ENCODE measurements at places on chromosomes 6 and 20. TPM values are rescaled to one million over a fixed set of nuclear protein-coding genes. Genes with fewer than 3 reads are reported as not detected.

Gene PAX1
- total RNA-seq, result not detected

- H3K27me3 ChIP-seq, result peaks cover 12% of the 10 kb centered on the region
- no peaks in the 10 kb centered on the region for H3K36me3 ChIP-seq
- no peak overlapping the region for H3K4me3 ChIP-seq
- no peak for DNase-seq
- no peak overlapping the region for H3K27ac ChIP-seq
- H3K4me1 ChIP-seq, result no peaks in the 10 kb centered on the region
Observed at GRCh38 chr6:168149015-168149414, 70.0 kb upstream of the FRMD1 start.

GRCh38 chr6:29731281-29731680 is 8.0 kb downstream of the HLA-F start:
- H3K27ac ChIP-seq, result peak overlapping the region; percentile 43
- peaks cover 40% of the 10 kb centered on the region for H3K4me1 ChIP-seq
- no peaks in the 10 kb centered on the region for H3K27me3 ChIP-seq
- no peak for DNase-seq
- peaks cover 11% of the 10 kb centered on the region for H3K36me3 ChIP-seq
- no peak overlapping the region for H3K4me3 ChIP-seq

Gene ZNF311
- total RNA-seq, result 2.1 TPM

Gene PTPRT
- not detected for total RNA-seq

Gene CD109
- 21.6 TPM for total RNA-seq

Gene BCAS4
- total RNA-seq, result 26.7 TPM

DNA sequence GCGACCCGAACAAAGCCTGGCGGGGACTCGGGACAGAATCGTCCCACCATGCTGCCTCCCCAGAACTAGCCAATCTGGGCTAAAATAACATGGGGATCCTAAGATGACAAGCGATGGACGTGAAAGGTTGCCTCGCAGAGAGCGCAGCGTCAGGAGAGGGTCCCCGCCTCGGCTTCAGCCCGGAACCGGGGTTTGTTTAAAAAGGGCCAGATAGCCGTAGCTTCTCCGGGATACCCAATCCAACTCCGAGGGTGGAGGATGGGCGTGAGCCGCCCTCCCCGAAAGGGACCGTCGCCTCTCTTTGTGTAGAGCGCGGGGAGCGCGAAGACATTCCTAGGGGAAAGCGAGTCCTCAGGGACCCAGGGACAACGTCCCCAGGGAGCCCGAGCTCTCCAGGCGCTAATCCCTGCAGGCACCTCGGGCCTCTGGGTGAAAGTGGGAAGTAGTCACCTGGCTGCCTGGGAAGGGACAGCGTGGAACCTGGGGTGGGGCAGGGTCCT is 643 bp downstream of the CD24 start:
- peaks cover 16% of the 10 kb centered on the region for H3K4me1 ChIP-seq
- peak overlapping the region; percentile 83 for H3K4me3 ChIP-seq
- no peak for DNase-seq

DNA sequence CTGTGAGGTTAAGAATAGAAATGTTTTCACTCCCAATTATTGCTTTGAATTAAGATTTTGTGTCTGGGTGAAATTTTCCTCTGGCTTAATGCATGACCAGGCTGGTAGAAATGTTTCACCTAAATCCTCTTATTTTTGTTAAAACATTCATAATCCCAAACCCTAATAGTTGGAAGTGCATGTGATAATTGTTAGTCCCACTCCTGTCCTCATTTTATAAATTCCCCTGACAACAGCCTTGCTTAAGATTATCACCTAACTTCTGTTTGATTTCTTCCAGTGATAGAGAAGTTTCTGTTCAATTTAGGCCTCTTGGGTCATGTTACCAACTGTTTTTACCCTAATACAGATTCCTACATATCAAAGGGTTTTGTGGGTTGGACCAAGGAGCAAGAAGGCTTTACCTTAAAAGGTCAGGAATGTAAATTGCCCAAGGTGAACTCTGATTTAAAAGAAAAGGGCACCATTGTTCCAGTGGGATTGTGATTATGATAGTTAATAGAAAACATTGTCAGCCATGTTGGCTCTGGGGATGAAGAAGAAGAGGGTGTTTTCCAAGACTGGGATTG is 158.7 kb upstream of the CENPW start:
- peaks cover 11% of the 10 kb centered on the region for H3K4me1 ChIP-seq
- no peak for DNase-seq
- H3K27ac ChIP-seq, result no peak overlapping the region
- peaks cover 2% of the 10 kb centered on the region for H3K36me3 ChIP-seq
- no peaks in the 10 kb centered on the region for H3K27me3 ChIP-seq
- no peak overlapping the region for H3K4me3 ChIP-seq

DNA sequence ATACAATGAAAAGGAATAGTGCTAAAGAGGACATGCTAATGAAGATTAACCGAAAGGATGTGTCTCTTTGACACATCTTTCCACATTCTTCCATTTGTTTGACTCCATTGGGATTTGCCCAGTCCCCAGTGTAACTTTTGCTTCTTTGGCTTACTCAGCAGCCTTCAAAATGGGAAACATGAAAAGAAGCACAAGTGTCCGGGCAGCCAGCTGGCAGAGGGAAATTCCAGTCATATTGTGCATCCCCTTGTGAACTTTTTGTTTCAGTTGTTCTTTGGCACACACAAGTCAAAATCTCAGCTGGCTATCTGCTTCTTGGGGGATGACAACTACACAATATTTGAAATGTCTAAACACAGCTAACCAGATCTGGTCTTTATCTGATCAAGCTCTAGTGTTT is 157.4 kb downstream of the OGFRL1 start:
- no peaks in the 10 kb centered on the region for H3K4me1 ChIP-seq
- no peaks in the 10 kb centered on the region for H3K36me3 ChIP-seq
- no peak overlapping the region for H3K27ac ChIP-seq
- DNase-seq, result no peak

GRCh38 chr20:58909585-58909984 is 57.1 kb downstream of the GNAS start:
- H3K27me3 ChIP-seq, result no peaks in the 10 kb centered on the region
- peaks cover 42% of the 10 kb centered on the region for H3K4me1 ChIP-seq
- no peak for DNase-seq
- H3K27ac ChIP-seq, result no peak overlapping the region
- H3K4me3 ChIP-seq, result no peak overlapping the region
- peaks cover 13% of the 10 kb centered on the region for H3K36me3 ChIP-seq

Gene KCNS1
- 0.23 TPM for total RNA-seq

DNA sequence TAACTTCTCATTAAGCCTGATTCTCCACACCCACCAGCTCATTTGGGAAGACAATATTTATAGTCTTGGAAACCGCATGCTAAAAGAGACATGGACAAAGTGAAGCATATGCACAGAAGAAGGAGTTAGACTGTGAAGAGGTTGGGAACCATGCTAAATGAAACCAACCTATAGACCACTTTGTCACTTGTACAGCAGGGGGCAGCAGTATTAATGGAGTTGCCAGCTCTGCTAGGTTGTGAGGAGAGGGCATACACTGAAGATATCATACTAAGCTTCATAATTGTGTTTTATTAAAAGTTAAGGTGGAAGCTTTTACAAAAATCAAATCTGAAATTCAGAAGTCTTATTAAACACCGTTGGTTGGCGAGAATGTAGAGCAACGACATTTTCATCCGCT is 38.3 kb upstream of the HMGCLL1 start:
- no peak overlapping the region for H3K27ac ChIP-seq
- H3K27me3 ChIP-seq, result no peaks in the 10 kb centered on the region
- DNase-seq, result no peak
- no peak overlapping the region for H3K4me3 ChIP-seq

DNA sequence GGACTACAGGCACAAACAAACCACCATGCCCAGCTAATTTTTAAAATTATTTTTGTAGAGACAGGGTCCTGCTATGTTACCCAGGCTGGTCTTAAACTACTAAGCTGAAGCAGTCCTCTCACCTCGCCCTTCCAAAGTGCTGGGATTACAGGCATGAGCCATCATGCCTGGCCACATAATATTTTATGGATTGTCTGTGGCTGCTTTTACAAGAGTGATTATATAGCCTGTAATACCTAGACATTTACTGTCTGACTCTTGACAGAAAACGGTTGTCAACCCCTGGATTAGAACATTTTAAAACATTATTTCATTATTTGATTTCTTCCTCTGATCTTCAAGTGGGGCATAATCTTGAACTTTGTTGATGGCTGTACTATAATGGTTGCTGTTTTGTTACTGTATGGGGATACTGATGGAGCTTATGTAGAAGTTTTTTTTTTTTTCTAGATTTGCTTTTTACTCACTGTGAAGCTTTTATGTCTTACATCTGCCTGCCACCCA is 14.3 kb downstream of the PARD6B start:
- H3K27me3 ChIP-seq, result no peaks in the 10 kb centered on the region
- DNase-seq, result no peak
- H3K4me1 ChIP-seq, result peaks cover 47% of the 10 kb centered on the region
- H3K36me3 ChIP-seq, result no peaks in the 10 kb centered on the region
- H3K4me3 ChIP-seq, result peak overlapping the region; percentile 9

Gene TNFRSF21
- 5.8 TPM for total RNA-seq

Gene PFDN6
- 54.6 TPM for total RNA-seq

- no peaks in the 10 kb centered on the region for H3K4me1 ChIP-seq
- no peak overlapping the region for H3K4me3 ChIP-seq
- no peak overlapping the region for H3K27ac ChIP-seq
Observed at GRCh38 chr20:15836634-15837033, 736.6 kb downstream of the KIF16B start.

- peaks cover 22% of the 10 kb centered on the region for H3K27me3 ChIP-seq
- peak overlapping the region; percentile 25 for H3K27ac ChIP-seq
- peak; percentile 5 for DNase-seq
- H3K36me3 ChIP-seq, result peaks cover 4% of the 10 kb centered on the region
Observed at GRCh38 chr6:32152769-32153563, 975 bp upstream of the PPT2 start.

Gene LBP
- not detected for total RNA-seq

- H3K27me3 ChIP-seq, result no peaks in the 10 kb centered on the region
- H3K27ac ChIP-seq, result no peak overlapping the region
- DNase-seq, result peak; percentile 12
- H3K4me1 ChIP-seq, result peaks cover 13% of the 10 kb centered on the region
- H3K4me3 ChIP-seq, result no peak overlapping the region
Observed at GRCh38 chr6:41571021-41571780, 25.0 kb downstream of the FOXP4 start.

DNA sequence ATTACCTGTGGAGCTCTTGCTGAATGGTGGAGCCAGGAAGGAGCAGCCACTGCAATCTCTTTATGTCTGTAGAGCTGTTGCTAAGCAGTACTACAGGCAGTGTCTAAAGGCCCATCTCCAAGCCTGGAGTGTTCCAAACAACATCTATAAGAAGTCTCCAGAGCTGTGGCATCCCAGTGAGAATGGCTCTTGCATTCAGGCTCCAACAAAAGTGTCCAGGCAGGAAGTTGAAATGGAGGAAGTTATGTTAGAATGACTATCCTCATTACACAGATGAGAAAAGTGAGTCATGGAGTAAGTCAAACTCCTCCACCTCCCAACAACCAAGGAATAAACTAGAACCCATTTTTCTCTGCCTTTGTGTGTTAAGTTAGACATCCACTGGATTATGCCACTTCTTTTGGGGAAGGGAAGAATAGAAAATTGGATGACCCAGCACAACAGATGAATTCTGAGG is 288.5 kb upstream of the STXBP5 start:
- no peaks in the 10 kb centered on the region for H3K36me3 ChIP-seq
- peaks cover 37% of the 10 kb centered on the region for H3K4me1 ChIP-seq
- peaks cover 7% of the 10 kb centered on the region for H3K27me3 ChIP-seq
- H3K27ac ChIP-seq, result no peak overlapping the region

DNA sequence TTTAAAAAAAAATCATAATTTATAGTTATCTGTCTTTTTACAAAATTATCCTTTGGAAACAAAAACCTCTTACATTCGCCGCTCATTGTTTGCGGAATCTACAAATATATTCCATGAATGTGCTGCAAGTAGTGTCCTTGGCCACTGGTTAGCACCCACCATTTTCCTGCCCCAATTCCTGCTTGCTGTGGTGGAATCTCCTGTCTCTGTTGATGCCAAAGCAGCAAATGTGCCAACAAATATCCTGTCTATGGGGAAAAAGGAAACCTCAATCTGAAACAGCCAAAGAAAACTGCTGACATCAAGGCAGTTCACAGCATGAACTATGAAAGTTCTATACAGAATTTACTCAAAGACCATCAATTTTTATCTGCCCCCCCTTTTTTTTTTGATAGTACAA is 603.6 kb downstream of the COL12A1 start:
- no peaks in the 10 kb centered on the region for H3K4me1 ChIP-seq
- H3K4me3 ChIP-seq, result no peak overlapping the region

DNA sequence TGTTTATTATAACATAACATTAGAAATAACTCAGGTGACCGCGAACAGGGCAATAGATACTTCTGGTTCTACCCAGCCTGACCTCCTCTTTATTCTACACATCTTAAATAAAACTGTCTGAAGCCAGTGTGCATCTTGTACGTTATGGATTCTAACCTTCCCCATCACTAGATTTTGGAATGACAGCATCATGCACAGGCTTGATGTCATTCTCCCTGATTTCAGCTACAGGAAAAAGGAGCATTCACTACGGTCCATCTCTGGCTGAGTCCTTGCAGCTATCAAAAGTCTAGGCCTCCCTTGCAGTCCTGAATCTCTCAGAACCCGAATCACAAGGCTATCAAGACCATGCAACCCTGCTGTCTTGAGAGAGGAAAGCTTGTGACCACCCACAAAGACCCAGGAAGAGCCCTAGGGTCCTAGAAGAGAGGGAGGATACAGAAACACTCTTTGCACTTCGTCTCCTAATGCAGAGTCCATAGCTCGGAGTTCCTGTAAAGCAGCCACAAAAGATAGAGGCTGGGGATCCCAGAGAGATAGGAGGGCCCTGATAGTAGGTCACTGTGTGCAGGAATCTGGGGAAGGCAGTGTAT is 845 bp downstream of the HLA-DPA1 start:
- peaks cover 7% of the 10 kb centered on the region for H3K27me3 ChIP-seq
- peak overlapping the region; percentile 81 for H3K4me3 ChIP-seq
- peaks cover 10% of the 10 kb centered on the region for H3K36me3 ChIP-seq
- H3K4me1 ChIP-seq, result peaks cover 30% of the 10 kb centered on the region
- no peak for DNase-seq

Gene HLA-DPB1
- 12.5 TPM for total RNA-seq

Gene COL9A1
- not detected for total RNA-seq

DNA sequence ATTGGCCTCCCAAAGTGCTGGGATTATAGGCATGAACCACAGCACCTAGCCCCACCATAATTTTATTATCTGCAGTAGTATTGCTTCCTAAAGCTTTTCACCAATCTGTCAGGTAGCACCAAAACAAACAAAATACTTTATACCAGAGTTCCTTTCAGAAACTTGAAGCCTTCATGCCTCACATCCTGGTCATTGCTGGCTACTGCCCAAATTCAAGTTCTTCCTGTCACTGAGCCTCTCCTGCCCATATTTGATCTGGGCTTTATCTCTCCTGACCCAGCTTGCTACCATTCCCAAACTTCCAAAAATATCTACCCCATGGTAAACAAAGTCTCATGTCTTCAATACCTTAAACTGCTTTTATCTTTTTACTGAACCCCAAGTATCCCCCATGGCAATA is 34.9 kb upstream of the DST start:
- H3K4me3 ChIP-seq, result no peak overlapping the region
- DNase-seq, result no peak
- H3K27ac ChIP-seq, result no peak overlapping the region
- H3K36me3 ChIP-seq, result no peaks in the 10 kb centered on the region

GRCh38 chr6:151018911-151019782 is 153.6 kb downstream of the MTHFD1L start:
- H3K27me3 ChIP-seq, result no peaks in the 10 kb centered on the region
- H3K4me3 ChIP-seq, result no peak overlapping the region
- H3K4me1 ChIP-seq, result no peaks in the 10 kb centered on the region
- DNase-seq, result no peak
- H3K27ac ChIP-seq, result no peak overlapping the region
- H3K36me3 ChIP-seq, result peaks cover 19% of the 10 kb centered on the region

- peaks cover 13% of the 10 kb centered on the region for H3K4me1 ChIP-seq
- H3K27ac ChIP-seq, result no peak overlapping the region
- H3K36me3 ChIP-seq, result no peaks in the 10 kb centered on the region
- H3K27me3 ChIP-seq, result no peaks in the 10 kb centered on the region
Observed at GRCh38 chr6:43753570-43754183, 16.3 kb upstream of the VEGFA start.

Data from activated T-cell treated with anti-CD3 and anti-CD28 coated beads, Interleukin-2, amount 50 U/mL, for 72 hours (primary cell).